ENCODE measurements at places on chromosomes 7 and 10.

DNA sequence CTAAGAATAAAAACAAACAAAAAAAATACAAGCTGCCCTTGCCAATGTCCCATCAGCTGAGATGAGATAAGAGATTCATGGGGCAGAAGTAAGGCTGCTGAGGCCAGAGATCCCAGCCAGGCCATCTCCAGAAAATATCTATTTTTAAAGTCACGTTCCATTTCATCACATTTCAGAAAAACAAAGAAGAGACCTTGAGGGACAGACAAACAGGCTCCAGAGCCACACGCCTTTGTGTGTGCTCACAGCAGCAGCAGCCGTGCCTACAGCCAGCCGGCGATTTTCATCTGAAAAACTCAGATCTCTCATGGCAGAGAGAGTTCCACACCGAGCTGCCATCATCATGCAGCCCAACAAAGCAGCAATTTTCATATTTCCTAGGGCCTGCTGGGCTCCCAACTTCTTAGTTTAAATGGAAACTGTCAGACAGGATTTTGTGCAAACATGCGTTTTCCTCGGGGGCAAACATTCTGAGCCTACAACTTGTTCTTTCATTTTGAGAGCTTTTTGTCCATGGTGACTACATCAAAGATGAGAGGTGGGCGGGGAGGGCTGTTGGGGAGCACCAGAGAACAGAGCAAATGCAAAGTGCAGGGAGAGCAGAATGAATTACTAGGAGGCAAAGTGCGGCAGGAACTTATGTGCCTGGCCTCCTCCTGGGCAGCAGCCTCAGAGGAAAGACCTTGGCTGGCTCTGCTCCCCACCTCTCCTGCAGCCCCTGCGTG is 38.8 kb downstream of the DLG5 start:
- no peak for DNase-seq

DNA sequence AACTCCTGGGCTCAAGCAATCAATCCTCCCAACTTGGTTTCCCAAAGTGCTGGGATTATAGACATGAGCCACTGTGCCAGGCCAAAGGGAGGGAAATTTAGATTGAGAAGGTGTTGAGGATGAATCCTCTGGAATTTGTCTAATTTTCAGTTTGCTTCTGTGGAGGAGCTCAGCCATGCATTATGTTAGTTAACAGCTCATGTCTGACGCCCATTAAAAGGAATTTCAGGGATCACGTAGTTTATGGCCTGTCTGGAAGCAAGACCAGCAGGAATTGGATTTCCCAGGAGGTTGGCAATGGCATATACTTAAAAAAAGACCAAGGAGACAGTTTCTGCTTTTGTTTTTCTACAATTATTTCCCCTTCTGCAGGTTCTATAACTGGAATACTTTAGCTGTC is 165.7 kb downstream of the OTUD1 start:
- no peak for DNase-seq

- peak; percentile 28 for DNase-seq
Measured at GRCh38 chr10:132588301-132589013, 50.9 kb downstream of the INPP5A start.

DNA sequence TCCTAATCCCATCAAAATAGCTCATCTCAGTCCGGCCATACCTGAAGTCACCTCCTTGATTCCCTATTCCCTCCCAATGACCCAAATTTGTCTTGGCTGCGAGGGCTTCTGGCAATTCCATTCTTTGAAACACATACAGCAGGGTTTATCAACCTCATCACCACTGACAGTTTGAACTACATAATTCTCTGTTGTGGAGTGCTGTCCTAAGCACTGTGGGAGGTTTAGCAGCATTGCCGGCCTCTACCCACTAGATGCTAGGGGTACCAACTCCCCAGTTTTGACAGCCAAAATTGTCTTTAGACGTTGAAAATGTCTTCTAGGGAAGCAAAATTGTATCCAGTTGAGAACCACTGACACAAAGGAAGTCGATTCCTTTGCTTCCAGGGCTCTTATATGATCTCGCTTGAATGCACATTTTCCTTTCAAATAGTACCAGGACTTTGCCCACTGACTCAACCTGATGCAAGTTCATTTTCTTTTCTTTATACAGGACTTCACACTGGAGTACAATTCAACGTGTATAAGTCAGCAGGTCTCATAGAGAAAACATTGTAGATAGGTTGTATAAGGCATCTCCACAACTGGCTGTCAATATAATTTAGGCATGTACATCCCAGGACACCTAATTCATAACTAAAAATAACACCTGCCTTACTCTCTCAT is 133.3 kb downstream of the STRA8 start:
- DNase-seq, result no peak

DNA sequence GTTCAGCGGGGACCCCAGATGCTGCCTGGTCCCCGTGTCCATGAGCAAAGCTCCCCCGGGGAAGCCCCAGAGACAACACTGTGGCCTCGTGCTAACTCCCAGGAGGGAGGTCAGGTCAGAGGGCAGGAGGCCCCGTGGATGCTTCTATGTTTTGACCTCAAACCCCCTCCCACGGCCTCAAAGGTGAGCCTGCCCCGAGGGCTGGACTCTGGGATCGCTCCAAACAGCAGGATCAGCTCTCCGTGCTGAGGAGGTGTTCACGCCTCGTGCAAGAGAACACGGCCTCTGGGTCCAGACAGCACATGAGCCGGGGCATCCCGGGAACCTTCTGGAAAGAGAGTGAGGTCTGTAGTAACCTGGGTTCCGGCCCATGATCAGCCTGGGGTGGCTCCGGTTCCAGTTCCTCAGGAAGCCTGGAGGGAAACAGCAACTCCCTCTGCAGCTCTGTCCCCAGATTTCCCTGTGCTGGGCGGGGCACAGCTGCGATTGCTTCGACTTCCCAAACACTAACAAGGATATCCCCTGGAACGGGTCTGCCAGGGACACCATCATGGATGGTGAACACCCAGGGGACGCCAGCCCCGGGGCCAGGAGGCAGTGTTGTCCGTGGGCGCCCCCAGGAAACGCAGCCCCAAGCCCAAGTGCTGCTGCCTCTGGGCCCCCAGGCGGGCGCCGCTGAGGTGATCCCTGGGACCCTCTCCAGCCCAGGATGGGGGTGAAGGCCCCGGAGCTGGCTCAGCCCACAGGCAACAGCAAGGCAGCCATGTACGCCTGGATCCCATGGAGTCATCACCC is 18.0 kb upstream of the INPP5A start:
- DNase-seq, result no peak

GRCh38 chr10:12500381-12501303 is 151.3 kb downstream of the CAMK1D start:
- DNase-seq, result no peak

DNA sequence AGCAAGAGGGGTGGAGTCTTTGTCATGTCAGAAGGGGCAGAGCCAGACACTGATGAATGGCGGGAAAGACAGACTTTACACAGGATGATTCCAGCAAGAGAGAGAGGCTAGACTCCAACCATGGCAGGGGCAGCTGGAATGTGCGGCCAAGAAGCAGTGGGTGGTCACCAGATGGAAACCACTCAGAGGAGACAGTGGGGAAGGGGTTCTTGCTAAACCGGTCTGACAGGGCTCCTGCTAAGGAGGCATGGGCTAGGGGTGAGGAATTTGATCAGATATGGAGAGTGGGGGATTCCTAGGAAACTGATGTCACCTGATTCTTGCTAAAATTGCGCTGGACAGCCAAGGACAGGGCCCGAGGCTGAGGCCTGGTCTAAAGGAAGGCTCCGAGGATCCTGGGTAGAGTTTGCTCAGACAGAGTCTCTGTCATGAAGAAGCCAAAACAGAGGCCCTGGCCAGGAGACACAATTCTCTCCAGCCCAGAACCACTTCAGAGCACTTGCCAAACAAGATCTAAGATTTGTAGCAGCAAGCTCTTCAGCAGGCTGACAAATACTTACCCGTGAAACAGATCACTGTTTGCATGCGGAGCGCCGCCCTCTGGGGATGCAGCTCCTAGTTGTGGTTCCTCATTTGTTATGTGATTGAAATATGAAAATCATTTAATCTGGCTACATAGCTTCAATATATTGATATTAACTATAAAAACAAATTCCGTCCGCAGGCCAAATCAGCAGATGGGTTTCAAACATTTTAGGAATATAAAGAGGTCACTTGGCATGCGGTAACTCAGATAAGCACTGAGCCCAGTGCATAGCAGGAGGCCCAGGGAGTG is 377.0 kb downstream of the TCERG1L start:
- DNase-seq, result no peak

DNA sequence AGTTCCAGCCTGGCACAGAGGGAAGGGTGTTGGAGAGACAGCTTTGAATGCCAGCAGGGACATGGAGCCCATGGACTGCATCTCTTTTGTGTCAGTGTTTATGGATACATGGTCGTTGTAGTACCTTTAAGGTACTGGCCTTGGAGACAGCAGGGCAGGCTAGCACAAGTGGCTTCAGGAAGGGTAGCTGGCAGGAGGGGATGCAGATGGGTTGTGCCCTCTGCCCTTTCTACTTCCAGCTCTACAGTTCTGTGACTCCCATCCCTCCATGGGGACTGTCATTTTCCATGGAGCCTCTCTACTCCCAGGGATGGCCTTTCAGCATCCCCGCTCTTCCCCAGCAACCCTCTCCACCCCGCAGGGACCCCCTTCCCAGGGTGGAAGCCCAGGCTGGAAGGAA is 25.1 kb downstream of the POLL start:
- no peak for DNase-seq

- DNase-seq, result no peak
Measured at GRCh38 chr10:9560976-9561375, 1456.7 kb upstream of the CELF2 start.

DNA sequence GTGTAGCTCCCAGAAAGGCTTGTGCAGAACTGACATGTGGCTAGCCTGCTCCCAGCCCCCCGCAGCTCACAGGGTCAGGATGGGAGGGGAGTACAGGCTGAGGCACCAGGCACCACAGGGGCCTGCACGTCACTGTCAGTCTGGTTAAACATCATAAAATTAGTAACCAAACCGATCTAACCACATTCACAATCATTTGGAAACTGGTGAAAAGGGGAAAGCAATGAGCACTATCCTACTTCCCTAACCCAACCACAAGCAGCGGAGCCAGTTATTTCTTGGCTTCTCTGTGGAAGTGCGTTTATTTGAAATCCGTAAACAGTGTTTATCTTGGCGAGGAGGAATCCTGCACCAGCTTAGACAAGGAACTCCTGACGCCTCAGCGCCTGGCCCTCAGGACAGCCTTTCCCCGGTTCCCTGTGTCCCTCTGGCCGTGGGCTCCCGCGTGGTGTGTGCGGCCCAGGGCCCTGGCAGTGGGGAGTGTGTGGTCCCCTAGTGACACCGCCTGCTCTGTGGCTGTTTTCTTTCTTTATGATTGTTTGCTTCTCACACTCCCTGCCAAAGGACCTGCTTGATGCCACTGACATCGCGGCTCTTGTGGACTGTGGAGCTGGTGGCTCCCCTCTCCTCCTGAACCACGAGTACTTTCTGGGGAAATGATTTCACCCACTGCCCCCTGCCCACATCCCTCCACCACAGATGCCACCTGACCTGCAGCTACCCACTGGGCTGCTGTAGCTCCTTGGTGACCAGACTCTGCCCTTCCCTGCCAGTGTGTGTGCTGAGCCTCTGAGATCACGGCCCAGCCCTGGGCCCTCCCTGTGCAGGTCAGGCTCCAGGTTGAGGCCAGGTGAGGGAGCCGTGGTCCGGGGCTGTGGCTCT is 38.0 kb downstream of the INPP5A start:
- DNase-seq, result no peak

- DNase-seq, result no peak
Measured at GRCh38 chr7:158025686-158026600, 561.7 kb downstream of the PTPRN2 start.

DNA sequence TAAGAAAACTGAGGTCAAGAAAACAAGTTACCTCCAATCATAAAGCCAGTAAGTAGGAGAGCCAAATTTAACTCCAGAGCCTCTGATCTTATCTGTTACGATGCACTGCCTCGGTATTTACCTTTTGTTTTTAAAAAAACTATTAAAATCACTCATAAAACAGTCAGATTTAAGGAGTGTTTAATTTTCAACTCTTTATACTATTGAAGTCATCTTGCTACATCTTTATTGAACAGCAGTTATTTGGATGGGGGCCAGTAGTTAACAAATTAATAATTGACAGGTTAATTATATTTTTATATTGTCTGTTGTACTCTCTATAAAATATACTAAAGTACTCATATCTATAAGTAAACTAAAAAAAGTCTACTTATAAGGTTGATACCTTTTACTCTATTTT is 24.6 kb downstream of the ADIRF start:
- DNase-seq, result no peak

DNA sequence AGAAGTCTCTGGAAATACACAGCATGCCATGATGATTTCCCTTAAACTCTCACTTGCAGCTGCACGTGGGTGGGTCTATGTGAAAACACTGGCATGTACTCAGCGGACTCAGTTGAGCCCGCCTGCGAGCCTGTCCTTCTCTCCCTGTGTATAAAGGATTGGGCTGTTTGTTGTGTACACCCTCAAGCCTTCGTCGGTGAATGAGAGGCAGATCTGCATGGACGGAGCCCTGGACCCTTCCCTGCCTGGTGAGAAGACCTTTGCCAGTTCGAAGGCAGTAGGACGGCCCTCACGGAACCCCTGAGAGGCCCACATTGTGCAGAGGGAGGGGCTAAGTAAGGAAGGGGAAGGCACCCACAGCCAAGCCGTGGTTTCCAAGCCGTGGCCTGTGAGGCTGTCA is 121.2 kb downstream of the WDFY4 start:
- no peak for DNase-seq

DNA sequence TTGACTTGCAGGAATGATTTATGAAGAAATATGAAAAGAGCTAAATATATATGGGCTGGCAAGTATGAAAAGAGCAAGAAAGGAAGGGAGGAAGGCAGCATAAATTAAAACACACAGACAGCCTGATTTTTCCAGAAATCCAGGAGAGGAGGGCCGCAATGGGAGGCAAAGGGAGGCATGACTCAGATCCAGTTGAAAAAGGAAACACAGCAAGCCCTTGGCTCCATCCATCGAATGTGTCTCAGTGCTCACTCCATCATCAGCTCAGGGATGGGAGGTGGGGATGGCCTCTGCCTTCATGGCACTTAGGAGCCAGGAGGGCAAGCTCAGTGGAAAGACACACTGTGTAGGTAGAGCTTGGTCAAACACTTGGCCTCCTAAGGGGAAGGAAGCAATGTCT is 75.7 kb upstream of the PDZD8 start:
- no peak for DNase-seq

DNA sequence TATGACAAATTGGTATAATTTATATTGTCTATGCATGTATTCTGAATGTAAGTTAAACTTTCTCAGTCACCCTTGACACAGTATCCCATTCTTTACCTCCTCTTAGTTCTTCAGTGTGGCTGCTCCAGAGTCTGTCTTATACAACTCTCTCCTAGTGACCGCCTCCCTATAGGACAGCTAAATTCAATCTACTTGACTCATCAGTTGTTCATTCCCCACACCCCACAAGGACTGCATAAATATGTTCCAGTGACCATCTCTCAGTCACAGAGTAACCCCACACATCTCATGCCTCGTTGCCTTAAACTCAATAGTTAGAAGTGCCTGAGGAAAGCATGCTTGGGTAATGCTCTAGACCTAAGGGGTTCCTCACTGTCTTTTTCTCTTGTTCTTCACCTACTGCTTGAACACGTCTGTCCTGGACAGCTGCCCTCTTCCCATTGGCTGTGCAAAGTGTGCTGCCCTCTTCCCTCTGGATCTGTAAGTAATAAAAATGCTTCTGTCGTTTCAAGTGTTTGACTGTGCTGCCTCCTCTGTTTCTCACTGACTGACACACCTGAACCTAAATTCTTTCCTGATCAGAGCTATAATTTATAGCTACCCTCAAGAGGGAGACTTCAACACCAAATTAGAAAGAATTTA is 494.6 kb upstream of the GRM3 start:
- DNase-seq, result no peak

- no peak for DNase-seq
Measured at GRCh38 chr10:86060386-86061277, 306.0 kb downstream of the GRID1 start.
